ENCODE measurements at places on chromosomes 3 and 15.

GRCh38 chr3:50156549-50157493 lies 1.7 kb downstream of the SEMA3F start:
- DNase-seq = no peak

GRCh38 chr3:126259411-126260391 lies 79.3 kb upstream of the ALDH1L1 start:
- peak; percentile 14 for DNase-seq

GRCh38 chr3:105364128-105364527 lies 2.6 kb upstream of the ALCAM start:
- no peak for DNase-seq

GRCh38 chr3:171752329-171752728 lies 58.0 kb downstream of the PLD1 start:
- DNase-seq = no peak

DNA sequence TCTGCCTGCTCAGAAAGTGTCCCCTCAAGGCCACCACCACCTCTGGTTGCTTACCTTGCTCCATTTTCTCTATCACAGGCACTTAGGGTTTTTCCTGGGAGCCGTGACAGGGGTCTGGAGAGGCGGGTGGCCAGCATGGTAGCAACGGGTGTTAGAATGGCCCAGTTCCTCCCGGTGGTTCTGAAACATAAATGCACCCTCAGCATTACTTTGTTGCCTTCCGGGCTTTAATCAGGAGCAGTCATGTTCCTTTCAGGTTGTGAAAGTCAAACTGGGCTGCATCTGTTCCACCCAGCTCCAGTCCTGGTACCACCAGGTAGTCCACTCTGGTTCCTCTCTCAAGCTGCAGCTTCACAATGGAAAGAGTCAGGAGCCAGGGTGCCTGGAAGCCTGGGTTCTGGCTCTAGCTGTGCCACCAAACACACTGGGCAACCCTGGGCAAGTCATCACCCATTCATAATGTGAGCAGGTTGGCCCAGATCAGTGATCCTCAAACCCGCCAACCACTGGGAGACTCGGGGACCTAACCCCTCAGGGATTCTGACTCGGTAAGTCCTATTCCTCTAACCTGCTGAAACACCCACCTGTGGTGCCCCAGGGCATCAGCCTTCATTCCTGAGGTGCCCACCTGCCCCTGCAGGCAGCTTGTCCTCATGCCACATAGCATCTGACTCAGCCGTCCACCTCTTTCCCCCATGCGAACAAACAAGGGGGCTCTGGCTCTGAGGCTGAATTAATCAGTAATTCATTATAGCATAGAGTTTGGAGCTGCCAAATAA lies 9.3 kb downstream of the BDH1 start:
- no peak for DNase-seq

DNA sequence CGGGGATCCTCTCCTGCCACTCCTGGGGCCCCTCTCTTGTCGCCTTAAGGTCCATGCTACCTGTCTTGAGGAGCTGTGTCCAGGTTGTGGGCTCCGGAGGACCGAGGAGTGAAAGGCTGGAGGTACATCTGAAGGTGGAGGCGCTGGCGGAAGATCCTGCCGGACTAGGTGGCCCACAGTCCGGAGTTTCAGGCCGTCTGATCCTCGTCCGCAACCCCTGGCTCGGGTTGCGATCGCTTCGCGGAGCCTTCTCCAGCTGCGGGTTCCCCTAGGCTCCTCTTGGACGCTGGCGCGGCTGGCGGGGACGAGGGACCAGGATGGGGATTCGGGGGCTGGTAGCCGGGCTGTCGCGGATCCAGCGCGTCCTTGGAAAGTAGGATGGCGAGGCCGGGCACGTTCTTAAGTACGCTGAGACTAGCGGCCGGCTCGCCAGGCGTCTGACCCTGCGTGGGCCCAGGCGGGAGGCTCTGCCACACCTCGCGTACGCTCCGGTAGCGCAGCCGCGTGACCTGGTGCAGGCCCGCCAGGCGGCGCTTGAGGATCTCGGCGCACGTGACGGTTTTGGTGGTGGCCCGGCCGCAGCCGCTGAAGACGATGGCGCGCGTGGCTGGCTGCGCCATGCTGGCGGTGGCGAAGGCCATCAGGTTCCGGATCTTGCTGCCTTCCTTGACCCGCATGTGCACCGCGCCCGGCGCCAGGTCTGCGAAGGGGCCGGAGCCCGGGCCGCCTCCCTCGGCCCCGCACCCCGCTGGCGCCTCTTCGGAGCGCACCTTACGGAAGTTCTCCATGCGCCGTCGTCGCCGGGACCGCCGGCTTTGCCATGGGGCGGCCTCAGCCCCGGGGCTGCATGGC lies 550 bp downstream of the RPP25 start:
- DNase-seq = peak; percentile 64

GRCh38 chr15:60223176-60223575 lies 174.6 kb downstream of the ANXA2 start:
- peak; percentile 77 for DNase-seq

DNA sequence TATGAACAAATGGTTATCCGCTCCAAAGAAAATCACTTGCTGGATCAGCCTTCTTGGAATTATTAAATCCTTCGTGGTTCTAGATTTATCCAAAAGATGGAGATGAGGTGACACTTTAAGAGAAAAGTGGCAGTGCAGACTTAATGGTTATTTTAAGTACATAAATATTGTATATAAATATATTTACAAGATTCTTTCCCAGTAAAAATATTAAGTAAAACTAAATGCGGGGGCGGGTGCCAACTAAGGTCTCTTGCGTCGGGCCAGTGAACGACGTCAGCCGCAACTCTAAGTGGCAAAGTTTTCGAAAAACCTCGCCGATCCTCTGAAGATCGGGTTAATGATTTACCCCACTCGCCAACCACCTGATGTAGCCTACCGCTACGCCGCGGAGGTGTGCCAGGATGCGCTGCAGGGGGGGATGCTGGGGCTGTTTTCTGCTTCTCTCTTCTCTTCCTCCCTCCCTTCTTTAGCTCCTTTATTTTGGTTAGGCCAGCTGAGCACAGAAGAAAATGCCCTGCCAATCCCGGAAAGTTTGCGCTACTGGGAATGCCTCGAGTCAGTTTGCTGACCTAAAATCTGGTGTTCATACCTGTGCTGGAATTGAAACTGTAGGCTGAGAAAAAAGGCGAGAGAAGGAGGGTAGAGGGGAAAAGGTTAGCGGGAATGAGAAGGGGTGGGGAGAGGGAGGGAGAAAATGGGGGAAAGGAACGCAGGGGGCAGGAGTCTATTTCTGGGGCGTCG lies 7.6 kb upstream of the FOXB1 start:
- DNase-seq = no peak

DNA sequence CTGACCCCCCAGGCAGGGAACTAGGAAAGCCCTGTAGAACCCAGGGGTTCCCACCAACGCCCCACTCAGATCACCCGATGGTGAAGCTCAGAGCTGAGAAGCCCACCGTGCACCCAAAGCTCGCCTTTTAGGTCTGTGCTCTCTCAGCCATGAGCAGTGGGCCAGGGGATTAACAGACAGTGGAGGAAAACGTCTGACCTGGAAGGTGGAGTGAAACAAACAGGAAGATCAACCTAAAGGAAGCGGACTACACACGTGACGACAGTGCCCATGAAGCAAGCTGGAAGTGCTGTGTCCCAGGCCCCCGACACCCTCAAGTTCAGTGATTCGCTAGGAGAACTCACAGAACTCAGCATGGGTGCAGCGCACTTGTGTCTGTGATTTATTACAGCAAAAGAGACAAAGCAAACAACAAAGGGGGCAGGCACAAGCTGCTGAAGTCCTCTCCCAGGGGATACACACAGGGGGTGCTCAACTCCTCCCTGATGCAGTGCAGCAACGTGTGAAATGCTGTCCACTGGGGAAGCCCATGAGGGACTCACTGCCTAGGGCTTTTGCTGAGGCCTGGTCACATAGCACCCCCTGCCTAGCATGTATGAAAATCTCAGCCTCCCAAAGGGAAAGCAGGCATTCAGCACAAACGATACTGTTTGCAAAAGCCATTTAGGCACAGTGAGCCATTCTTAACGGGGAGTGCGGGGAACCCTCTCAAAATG lies 43.5 kb downstream of the CFAP92 start:
- DNase-seq = no peak

DNA sequence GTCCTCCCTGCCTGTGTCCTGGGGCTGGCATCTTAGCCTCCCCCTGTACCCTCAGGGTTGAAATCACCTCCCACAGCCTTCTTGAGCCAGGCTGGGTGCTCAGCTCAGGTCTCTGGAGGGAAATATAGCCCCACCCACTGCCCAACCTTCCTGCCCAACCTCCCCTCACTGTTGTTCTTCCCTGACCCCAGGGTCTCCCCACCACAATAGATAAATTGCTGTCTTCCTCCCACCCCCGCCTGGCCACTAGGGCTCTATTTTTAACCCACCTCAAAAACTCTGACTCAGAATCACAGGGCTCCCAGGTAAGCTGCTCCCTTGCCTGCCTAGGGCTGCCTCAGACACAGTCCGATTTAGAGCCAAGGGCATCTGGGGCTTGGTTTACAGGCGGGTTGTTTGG lies 15.0 kb downstream of the HCN4 start:
- no peak for DNase-seq

DNA sequence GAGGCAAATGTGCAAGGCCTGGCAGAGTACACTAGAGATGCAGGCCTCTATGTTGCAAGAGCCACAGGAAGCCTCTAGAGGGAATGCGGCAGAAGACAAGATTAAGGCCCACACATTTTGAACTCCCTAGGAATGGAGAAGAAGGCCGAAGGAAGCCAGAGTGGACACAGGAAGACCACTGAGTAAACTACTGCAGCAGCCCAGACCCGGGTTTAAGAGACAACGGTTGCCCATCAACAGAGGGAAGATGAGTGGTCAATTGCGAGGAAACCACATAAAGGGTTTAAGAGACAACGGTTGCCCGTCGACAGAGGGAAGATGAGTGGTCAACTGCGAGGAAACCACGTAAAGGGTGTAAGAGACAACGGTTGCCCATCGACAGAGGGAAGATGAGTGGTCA lies 14.6 kb downstream of the CHSY1 start:
- DNase-seq = no peak

GRCh38 chr3:11438646-11439045 lies 166.4 kb downstream of the ATG7 start:
- DNase-seq = no peak

- DNase-seq = no peak
These were observed 30.7 kb downstream of the CLEC3B start for GRCh38 chr3:45056608-45057301.

DNA sequence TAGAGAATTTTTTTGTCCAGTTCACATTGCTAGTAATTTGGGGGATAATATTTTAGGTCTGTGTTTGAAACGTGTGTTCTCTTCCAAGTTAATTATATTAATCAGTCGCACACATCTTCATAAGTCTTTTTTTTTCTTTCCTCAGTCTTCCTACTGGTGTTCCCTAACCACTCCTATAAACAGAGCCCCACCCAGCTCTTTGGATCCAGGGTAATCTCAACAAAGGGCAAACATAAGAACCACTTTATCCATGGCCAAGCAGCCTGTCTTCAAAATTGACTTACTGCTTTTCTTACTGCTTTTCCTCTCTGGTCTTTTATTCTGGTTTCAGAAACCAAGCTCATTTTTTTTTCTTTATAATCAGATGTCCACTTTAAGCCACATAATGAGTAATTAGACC lies 266.8 kb upstream of the NECTIN3 start:
- no peak for DNase-seq

DNA sequence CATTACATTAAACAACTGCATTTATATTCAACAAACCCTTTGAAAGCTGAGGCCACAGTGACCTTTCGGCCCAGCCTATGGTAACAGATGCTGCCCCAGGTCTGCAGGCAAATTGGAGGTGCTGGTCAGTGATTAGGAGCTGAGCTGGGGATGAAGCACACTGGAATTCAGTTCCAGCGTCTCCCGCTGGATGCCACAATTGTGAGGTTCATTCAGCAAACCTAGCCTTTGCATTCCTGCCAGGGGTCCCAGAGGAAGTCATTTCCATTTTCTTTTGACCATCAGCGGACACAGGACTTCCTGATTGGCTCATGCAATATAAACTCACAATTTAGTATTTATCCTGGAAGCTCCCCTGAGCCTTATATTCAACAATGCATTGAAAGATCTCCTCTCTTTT lies 89.5 kb downstream of the IL20RB start:
- DNase-seq = no peak

DNA sequence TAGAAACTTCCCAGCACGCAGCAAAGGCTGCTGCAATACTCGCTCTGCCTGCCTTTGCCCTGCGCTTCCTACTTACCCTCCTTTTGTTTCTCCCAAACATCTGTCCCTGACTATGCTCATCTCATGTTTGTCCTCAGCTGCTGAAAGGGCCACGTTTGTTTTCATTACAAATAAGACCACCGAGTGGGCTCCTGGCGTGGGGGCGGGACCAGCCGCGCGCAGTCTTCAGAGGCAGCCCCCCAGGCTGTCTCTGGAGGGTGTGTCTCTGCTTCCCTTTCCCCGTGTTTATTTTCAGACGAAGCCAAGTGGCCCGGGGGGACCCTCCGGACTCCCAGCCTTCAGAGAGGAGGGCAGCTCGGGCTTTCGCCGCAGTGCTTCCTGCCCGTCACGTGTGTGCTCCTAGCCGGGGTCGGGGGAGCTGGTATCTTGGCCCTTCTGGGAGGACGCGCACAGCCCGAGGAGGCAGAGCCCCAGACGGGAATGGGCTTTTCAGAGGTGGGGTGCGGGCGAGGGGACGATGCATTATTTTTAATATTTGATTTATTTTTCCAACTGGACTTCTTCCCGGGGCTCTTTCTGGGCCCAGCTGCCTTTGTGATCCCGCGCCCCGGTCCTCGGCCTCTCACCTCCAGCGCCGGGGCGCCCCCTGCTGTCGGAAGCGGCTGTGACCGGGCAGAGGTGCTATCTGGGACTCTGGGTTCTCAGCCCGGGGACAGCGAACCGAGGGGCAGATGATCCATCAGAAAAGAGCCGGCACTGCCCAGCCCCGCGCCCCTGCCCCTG lies 70.0 kb upstream of the CGNL1 start:
- DNase-seq = peak; percentile 75

GRCh38 chr3:38210141-38210757 lies 44.9 kb downstream of the OXSR1 start:
- DNase-seq = no peak

DNA sequence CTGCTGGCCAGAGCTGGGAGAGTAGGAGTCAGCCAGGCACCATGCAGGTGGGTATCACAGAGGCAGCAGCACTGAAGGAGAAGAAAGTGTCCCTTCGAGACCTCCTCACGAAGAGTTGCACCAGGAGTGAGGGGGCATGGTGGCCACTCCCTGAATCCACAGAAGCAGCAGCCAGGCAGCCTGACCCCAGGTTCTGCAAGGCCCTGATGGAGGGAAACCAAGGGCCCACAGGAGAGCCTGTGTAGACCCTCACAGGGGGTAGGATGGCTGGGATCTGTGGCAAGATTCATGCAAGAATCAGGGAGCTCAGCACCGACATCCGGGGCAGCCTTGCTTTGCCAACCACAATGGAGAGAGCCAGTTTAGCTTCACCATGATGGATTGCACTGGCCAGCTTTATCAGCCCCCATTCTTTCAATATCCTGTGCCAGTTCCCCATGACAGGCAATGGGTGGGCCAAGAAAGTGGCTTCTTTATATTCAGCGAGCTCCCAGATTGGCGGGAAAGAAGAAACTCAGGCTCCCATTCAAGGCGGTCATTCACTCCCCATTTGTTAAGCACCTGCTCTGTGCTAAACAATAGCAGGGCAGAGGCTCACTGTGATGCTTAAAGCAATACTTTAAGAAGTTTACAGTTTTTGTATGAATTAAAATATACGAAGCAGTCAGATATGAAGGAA lies 33.5 kb upstream of the TBC1D21 start:
- no peak for DNase-seq

- no peak for DNase-seq
These were observed 10.2 kb upstream of the HTR3C start for GRCh38 chr3:184042617-184043016.

Data from NCI-H446 (cell line).